Inflammatory macrophage treated with lipopolysaccharide for 1 hour (primary cell): ENCODE measurements at places on chromosomes 13 and 19.
A peak's percentile ranks its signal among the peaks of the same experiment; 100 is the strongest.

GRCh38 chr13:83667606-83668005, 214.7 kb downstream of the SLITRK1 start:
- no peak for DNase-seq

DNA sequence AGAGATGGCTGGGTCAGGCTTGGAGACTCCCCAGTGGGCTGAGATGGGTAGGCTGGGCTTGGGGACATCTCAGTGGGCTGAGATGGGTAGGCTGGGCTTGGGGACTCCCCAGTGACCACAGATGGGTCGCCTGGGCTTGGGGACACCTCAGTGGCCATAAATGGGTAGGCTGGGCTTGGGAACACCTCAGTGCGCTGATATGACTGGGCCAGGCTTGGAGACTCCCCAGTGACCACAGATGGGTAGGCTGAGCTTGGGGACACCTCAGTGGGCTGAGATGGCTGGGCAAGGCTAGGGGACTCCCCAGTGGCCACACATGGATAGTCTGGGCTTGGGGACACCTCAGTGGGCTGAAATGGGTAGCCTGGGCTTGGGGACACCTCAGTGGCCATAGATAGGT, 12.8 kb downstream of the IQCN start:
- no peak for DNase-seq

- DNase-seq, result no peak
Observed at GRCh38 chr19:19448238-19448544, 42.7 kb downstream of the GATAD2A start.

- DNase-seq, result peak; percentile 24
Observed at GRCh38 chr19:35845215-35846037, 6.9 kb downstream of the NPHS1 start.
